ENCODE measurements at places on chromosomes 11 and 22. TPM values are rescaled to one million over a fixed set of nuclear protein-coding genes. Genes with fewer than 3 reads are reported as not detected.

DNA sequence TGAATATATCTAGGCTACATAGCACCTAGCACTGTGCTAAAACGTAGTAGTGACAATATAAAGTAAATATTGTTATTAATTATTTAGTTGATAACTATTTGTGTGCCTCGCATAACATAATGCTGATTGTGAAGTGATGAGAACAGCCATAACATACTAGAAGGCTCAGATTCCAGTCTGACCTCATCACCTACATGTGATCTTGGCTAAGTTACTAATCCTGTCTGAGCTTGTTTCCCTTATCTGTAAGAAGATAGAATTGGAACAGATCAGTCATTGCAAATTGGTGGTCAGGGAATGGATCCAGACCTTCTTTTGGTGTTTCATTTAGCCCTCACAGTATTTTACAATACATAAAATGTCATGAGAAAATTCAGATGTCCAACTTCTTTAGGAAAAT is 103.4 kb upstream of the SEZ6L start:
- DNase-seq, result no peak

GRCh38 chr22:40748388-40749355 is 69.4 kb downstream of the MCHR1 start:
- DNase-seq, result no peak

- DNase-seq, result peak; percentile 40
Observed at GRCh38 chr22:26139310-26139709, 30.0 kb upstream of the SEZ6L start.

GRCh38 chr11:29657709-29658108 is 359.1 kb downstream of the KCNA4 start:
- no peak for DNase-seq

- no peak for DNase-seq
Observed at GRCh38 chr11:36139767-36140166, 149.5 kb downstream of the COMMD9 start.

- DNase-seq, result no peak
Observed at GRCh38 chr11:62543680-62544444, 2.7 kb downstream of the AHNAK start.

DNA sequence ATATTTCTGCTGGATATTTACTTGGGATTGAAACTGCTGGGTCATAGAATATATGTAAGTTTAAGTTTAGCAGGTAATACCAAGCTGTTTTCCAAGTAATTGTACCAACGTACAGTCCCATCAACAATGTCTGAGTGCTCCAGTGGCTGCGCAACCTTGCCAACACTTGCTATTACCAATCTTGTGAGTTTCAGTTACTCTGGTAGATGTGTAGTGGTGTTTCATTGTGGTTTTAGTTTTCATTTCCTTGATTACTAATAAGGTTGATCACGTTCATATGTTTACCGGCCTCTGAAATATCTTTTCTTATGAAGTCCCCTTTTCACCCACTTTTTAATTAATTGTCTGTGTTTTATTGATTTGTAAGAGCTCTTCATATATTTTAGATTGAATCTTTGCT is 370.6 kb upstream of the CADM1 start:
- DNase-seq, result no peak

SAA1 gene
- 19.3 TPM for total RNA-seq

DNA sequence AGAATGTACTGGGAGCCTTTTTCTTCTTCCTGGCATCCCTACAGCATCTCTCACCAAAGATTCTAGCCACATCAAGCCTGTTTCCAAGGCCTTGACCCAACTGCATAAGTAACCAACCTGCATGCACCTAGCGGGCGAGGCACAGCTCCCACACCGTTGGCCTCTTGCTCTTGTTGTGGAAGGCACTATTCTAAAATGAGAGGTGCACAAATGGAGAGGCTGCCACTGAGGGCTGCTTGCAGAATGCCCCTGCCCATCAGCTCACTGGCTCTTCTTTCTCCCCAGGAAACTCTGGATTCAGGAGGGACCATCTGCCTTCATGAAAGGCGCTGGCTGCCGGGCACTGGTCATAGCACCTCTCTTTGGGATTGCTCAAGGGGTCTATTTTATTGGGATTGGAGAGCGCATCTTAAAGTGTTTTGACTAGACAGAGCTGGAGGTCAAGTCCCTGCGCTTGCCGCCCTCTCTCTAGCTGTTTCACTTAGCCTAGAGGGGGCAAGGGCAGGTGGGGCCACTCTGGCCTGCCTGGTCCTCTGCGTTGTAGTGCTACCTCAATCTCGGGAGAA is 26.6 kb downstream of the SLC25A18 start:
- no peak for DNase-seq

CERK gene
- total RNA-seq, result 41.8 TPM

- DNase-seq, result no peak
Observed at GRCh38 chr11:96221244-96222070, 121.5 kb downstream of the MAML2 start.

DNA sequence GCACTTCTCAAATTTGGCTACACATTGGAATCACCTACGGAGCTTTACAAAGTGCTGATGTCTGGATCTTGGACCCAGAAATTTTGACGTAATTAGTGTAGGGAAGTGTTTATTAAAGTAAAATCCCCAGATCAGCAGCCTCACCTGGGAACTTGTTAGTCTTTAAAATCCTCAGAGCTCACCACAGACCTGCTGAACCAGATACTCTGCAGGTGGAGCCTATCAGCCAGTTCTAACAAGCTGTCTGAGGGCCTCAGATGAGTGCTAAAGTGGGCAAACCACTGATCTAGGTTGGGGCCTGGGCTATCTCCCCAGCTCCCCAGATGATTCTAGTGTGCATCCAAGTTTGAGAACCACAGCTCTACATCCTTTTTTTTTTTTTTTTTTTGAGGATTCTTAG is 436.0 kb downstream of the ETS1 start:
- DNase-seq, result no peak

- no peak for DNase-seq
Observed at GRCh38 chr11:119472186-119472855, 49.3 kb upstream of the THY1 start.

GRCh38 chr11:62909107-62909894 is 11.9 kb downstream of the CHRM1 start:
- DNase-seq, result peak; percentile 78

GRCh38 chr11:128737704-128738103 is 43.8 kb downstream of the FLI1 start:
- DNase-seq, result no peak

GRCh38 chr11:13216019-13216710 is 61.4 kb upstream of the BMAL1 start:
- no peak for DNase-seq

DNA sequence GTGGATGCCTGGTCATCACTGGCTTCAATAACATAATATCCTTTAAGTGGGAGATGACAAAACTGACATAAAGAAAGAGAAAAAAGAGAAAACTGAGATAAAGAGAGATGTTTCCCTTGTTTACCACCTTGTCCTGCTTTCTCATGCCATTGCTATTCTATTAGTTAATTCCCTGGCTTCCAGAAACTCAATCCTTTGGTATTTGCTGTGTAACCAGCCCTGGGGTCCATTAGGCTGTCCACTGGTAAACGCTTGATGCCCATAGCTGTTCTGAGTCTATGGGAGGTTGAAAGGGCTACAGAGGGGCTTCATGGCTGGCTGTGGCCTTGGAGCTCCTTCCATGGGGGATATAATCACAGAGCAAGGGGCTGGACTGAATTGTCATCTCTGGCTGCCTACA is 243.4 kb upstream of the PLET1 start:
- DNase-seq, result no peak

DNA sequence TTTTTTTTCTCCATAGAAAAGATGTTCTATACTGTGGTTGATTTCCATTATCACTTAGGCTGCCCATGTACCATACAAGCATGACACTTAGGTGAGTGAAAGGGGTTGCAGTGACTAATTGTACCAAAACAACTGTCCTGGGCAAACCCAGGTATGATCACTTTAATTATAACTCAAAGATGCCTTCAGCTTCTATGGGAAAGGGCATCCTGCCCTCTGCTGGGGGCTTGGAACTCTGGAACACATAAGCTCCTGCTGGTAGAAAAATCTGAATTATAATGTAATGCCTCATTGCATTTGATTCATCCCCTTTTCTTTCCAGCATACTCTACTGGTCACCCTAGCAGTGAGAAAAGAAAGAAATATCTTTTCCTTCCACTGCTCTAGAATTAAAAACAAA is 206.3 kb downstream of the DDX10 start:
- DNase-seq, result peak; percentile 21

TRIM49D1 gene
- total RNA-seq, result not detected

DNA sequence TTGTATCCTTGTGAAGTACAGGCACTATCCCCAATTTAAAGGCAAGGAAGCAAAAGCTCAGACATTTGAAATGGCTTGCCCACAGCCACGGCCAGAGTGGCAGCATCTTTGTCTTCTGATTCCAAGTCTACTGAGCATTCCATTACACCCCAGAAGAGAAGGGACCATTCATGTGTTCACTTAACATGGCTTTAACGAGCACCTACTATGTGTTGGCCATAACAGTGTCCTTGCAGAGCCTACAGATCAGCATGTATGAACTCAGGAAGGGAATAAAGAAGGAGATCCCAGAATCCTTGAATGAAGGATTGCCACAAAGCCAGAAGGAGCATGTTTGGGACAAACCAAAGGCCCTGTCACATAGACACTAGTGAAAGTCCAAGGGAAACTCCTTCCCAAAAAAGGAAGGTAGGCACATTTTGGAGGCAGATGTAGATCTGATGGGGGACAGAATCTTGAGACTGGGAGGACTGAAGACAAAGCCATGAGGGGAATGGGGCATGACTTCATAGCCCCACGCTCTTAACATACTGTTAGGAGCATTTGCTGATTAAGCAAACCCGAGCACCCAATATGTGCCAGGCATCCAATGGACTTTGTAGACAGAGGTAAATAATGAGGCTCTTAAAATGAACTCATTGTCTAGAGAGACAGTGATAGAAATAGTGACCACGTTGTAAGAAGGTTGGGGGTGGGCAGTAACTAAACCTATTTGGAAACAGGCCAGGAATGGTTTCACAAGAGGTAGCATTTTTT is 54.9 kb downstream of the P4HA3 start:
- DNase-seq, result no peak

MYBPC3 gene
- not detected for total RNA-seq
